ENCODE measurements at places on chromosomes 1 and 21.

- no peak for DNase-seq
These were observed 49.0 kb downstream of the TOMM20 start for GRCh38 chr1:235079443-235080296.

DNA sequence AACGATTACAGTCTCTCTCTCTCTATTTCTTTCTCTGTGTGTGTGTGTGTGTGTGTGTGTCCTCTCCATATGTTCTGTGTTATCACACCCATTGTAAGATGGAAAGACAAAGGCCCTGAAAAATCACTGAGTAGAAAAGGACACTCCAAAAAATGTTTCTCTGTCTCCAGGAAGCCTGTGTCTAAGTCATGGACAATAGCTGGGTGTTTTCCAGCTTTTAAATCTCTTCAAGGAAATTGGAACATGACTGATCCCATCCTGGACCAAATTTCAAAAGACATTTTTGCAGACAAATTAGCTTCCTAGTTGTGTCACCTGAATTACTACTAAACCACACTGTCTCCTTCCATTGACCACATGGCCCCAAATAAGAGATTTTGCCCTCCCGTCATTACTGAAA is 31.0 kb upstream of the LMX1A start:
- no peak for DNase-seq

GRCh38 chr1:152096931-152097330 is 8.1 kb upstream of the TCHHL1 start:
- DNase-seq, result no peak

GRCh38 chr21:40754466-40754865 is 92.5 kb downstream of the DSCAM start:
- DNase-seq, result no peak

- no peak for DNase-seq
These were observed 141.0 kb downstream of the SDCCAG8 start for GRCh38 chr1:243396876-243397275.

DNA sequence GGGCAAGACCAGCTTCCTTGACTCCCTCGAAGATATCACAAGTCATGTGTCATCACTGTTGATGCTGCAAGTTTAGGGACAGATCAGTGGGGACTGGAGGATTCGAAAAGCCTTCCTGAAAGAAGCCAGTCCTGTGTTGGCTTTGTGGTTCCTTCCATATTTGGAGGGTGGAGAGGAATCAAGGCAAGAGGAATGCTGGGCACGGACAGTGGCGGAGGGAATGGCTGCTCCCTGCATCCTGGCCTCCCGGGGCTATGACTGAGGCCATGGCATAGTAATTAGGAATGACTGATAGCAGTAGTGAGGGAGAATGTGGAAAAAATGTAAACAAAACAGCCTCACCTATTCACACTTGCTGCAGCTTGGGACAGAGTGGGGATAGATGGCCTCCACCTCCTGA is 36.4 kb downstream of the VANGL1 start:
- DNase-seq, result no peak

- no peak for DNase-seq
These were observed 120.2 kb downstream of the EPHB2 start for GRCh38 chr1:22830757-22831340.

All from HS-5 (cell line).